Activated T-helper 1 cell treated with anti-CD3 and anti-CD28 coated beads, Interleukin-12 subunit alpha, Interleukin-12 subunit beta, Interleukin-2, Interleukin-4 antibody, amounts not matched to agents 30 ng/mL and 10 ng/mL and 1 ng/mL, durations not matched to agents 14 hours and 24 hours and 36 hours (primary cell): ENCODE measurements at places on chromosomes 5 and 9.

GRCh38 chr5:79955356-79955895, 35.6 kb downstream of the MTX3 start:
- no peak for DNase-seq

- DNase-seq, result no peak
Observed at GRCh38 chr5:133881576-133882388, 86.6 kb downstream of the C5orf15 start.

GRCh38 chr5:83059341-83059740, 17.9 kb downstream of the TMEM167A start:
- DNase-seq, result no peak

DNA sequence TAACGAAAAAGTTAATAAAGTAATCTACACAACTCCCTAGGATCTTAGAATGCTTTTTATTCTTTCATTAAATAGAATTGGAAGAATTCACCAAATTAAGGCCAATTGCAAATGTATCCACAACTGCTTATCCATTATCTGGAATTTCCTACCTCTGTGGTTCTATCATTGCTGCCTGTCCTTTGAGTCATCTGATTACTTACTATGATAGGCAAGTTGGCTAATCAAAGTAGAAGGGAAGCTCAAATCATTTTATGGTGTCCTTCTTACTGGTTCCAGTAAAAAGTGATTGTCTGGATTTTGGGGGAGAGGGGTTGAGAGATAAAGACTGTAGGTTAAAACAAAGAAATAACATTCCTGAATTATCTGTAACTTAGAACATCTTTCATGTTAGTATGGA, 161.4 kb upstream of the GNA14 start:
- DNase-seq, result no peak

- DNase-seq, result no peak
Observed at GRCh38 chr9:131610231-131610761, 65.0 kb downstream of the PRRT1B start.

- DNase-seq, result no peak
Observed at GRCh38 chr9:98777618-98778017, 18.7 kb downstream of the ANKS6 start.

DNA sequence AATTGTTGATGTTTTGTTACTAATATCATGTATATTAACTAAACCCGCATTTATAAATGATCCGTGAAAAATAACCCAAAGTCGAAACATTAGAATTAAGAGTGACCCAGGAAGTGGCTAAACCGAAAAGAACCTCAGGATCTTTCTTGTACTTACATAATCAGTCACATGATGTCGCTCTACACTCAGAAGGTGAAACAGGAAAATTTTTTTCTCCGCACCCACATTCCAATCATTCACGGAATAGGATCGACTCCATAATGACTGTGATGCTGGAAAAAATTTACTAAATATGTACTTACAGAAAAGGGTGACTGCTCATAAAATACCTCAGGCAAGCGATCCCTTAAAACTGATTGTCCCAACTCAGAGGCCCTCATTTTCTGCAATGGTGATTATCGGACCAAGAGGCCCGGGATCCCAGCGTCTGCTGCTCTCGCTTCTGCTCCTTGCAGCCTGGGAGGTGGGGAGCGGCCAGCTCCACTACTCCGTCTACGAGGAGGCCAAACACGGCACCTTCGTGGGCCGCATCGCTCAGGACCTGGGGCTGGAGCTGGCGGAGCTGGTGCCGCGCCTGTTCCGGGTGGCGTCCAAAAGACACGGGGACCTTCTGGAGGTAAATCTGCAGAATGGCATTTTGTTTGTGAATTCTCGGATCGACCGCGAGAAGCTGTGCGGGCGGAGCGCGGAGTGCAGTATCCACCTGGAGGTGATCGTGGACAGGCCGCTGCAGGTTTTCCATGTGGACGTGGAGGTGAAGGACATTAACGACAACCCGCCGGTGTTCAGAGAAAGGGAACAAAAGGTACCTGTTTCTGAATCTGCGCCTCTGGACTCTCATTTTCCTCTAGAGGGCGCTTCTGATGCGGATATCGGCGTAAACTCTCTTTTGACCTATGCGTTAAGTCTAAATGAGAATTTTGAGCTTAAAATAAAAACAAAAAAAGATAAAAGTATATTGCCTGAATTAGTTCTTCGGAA, at the start of gene PCDHA12:
Gene PCDHA12, plus strand, starts transcription at position 224 of the 981 bp plus-strand sequence. Its CDS starts 165 bp downstream, at position 389.
- DNase-seq, result no peak

- DNase-seq, result no peak
Observed at GRCh38 chr5:67092535-67092934, 104.1 kb downstream of the CD180 start.

DNA sequence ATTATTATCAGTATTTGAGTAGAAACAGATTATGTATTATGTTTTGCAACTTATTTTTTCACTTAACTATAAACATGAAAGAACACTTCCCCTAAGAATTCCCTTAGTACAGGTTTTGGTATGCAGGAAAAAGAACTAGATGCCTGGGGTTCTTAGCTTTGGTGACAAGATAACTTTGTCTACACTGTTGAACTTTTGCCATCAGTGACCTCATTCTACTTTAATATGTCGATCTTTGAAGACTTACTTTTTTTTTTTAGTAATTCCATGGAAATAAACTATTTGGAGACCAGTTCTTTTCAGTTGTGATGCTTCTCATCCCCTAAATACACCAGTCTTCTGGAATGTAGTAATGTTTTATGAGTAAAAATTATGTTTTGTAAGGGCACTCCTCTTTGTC, 34.3 kb downstream of the ZNF462 start:
- DNase-seq, result no peak

GRCh38 chr9:77019926-77020412, 514 bp downstream of the FOXB2 start:
- no peak for DNase-seq

GRCh38 chr5:78889369-78890140, 95.6 kb downstream of the ARSB start:
- DNase-seq, result no peak

DNA sequence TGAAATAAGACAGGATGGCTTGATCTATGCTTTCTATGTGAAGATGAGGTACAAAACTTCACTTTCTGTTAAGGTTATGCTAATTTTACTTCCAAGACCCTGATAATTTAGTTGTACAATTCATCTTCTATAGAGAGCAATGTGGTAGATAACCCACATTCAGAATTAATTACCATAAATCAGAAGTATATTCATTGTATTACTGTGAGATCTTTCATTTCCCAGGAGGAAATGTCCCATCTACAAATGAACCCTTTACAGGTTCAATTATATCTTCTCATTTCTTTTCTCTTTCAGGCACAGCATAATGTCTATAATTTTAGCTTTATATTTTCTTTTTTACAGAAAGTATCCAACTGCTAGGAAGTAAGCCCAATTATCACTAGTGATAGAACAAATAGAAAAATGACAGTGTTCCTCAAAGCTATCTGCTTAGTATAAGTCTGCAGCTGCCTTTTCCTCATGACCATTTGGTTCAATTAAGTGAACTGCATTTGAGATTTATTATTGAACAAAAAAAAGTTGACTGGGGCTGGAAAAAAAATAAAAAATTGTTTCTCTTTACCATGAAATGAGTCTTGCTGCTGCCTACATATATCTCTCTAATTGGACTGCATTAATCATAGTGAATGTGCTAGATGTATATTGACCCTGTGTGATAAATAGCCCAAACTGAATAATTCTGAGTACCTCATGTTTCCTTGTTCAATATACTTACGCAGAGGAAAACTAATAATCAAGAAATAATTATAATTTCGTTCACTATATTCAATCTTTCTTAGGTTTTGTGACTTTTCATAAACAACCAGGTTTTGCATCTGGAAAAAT, 1329.4 kb downstream of the PTPRD start:
- no peak for DNase-seq

- DNase-seq, result no peak
Observed at GRCh38 chr5:131628990-131629389, 6.0 kb downstream of the RAPGEF6 start.

DNA sequence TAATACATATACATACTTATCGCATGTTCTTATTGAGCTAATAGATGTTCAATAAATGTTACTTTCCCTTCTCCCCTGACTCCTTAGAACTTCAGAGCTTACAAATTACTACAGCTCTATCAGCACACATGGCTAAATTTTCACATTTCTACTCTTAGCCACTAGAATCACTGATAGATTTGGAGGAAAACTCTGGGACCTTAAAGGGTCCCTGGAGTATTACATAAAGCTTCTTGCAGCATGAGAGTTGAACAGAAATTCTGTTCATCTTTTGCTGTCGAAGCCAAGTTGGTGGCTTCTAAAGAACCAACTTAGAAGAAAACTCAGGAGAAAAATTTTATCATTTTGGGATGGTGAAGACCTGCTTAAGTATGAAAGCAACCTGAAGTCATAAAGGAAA, 15.5 kb downstream of the B4GALT1 start:
- DNase-seq, result no peak

- DNase-seq, result no peak
Observed at GRCh38 chr9:118674942-118675341, 694.3 kb downstream of the BRINP1 start.
